Left lung (tissue), 14 donors: ENCODE measurements at places on chromosomes 13 and 19. TPM values are rescaled to one million over a fixed set of nuclear protein-coding genes. Genes with fewer than 3 reads are reported as not detected.

Gene KLF12
- polyA plus RNA-seq = 25.7 TPM

Gene TSHZ3
- polyA plus RNA-seq = 41.4 TPM

Gene ANKRD24
- 0.86 TPM for polyA plus RNA-seq

Gene LTBP4
- polyA plus RNA-seq = 338 TPM

Gene POGLUT2
- polyA plus RNA-seq = 31.4 TPM

Gene IGSF23
- polyA plus RNA-seq = not detected

Gene DACT3
- 42.1 TPM for polyA plus RNA-seq

- no peak for DNase-seq
These were observed 28.8 kb upstream of the INTS6 start for GRCh38 chr13:51481656-51482055.

DNA sequence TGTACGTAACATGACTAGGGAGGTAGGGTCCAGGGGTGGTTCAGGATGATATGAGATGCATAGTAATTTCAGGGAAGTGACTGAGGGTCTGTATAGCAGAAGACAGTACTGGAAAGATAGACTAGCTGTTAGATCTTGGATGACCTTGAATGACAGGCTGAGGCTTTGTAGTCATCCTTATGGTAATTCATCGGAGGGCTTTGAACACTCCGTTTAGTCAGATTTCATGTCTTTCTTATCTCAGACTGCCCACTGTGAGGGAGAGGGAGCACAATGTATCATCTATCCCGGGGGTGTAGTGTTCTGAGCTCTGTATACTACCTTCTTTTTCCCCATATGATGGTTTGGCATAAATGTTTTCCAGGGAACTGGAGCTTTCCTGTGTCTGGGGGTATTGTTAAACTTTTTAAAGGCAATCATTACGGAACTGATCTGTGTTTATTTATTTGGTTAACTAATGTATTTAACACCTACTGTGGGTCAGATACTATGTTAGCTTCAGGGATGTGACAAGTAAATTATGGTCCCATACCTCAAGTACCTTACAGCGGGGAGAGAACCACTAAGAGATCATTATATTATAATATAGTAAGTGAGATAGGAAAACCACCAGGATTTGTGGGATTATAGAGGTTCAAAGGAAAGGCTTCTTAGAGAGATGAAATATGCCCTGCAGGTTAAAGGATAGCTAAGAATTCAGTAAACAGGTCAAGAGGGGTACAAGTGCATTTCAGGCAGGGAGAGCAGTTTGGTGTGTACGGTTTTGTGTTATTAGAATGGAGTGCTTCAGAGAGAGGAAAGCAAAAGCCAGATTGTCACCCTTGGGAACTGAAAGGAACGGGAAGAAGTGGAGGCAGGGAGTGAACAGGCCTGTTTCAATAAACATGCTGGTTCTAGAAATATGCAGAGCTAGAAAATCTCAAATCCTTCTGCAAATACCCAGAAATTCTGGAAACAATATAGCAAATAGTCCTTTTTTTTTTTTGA lies 164.8 kb upstream of the KL start:
- DNase-seq = no peak

DNA sequence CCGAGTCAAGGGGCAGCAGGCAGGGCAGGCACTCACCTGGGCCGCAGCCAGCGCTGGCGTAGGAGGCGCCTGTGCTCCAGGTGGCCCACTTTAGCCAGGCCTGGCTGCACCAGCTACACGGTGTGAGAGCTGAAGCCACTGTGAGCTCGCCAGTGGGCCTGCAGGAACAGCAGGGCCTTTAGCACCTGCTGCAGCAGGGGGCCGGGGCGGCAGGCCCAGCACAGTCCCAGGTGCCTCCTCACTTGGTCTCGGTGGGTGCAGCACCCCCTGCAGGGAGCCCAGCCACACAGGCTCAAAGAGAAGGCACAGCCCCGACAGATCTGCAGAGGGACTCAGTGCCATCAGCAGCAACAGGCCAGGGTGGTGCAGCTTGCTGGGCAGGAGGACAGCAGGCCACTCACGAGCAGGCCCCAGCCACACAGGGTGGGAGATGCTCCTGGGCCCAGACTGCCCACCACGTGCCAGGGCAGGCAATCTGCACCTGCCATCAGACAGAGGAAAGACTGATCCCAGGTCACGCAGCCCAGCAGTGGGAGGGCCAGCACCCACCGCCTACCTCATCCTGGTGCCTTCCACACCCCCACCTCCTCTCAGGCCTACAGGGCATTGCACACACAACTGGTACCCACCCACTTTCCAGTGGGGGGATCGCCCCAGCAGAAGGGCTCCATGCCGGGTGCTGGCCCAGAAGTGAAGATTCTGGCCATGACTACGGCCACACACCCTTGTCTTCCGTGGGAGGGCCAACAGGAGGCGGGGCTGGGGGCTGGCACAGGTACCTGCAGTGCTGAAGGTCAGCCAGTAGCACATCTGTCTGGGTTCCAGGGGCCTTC lies 15.8 kb downstream of the ARHGAP33 start:
- DNase-seq = no peak

- DNase-seq = no peak
These were observed 16.3 kb upstream of the DCT start for GRCh38 chr13:94495806-94496205.

DNA sequence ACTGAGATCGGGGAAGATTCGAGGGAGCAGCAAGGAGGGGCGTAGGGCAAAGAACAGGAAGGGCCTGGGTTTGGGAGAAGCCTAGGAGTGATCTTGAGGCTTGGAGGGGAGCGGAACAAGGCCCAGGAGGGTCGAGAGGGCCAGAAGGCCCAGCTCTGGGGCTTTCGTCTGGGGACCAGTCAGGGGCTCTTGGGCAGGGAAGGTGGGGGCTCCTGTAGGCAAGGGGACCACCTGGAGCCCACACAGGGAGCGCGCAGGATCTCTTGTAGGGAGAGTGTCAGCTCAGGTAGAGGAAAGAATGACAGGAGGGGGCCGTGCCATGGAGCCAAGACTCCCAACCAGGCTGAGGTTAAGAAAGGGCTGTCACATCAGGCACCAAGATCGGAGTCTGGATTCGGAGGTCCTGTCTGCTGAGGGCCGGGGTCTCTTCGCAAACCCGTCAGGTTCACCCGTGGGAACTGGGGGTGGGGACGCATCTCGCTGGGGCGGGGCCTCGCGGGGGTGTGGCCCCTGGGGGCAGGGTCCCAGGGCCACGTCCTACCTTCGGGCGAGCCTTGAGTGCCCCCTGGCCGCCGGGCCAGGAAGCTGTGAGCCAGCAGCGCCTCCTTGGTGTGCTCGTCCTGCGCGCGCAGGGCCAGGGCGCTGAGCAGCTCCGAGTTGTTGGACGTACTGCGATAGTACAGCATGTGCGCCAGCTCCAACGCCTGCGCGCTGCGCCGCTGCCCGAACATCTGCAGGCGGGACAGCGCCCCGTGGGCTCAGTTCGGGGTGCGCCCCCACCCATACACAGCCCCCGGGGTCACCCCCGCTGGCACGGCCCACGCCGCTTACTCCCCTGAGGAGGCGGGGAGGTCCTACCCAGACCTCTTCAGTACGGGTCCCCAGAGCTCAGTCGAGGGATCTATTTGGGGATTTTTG lies 8.4 kb downstream of the EMP3 start:
- DNase-seq = peak; percentile 95

- DNase-seq = no peak
These were observed 292.5 kb downstream of the UQCRFS1 start for GRCh38 chr19:28920269-28921066.

GRCh38 chr13:110808138-110808537 lies 94.6 kb downstream of the ING1 start:
- DNase-seq = no peak

DNA sequence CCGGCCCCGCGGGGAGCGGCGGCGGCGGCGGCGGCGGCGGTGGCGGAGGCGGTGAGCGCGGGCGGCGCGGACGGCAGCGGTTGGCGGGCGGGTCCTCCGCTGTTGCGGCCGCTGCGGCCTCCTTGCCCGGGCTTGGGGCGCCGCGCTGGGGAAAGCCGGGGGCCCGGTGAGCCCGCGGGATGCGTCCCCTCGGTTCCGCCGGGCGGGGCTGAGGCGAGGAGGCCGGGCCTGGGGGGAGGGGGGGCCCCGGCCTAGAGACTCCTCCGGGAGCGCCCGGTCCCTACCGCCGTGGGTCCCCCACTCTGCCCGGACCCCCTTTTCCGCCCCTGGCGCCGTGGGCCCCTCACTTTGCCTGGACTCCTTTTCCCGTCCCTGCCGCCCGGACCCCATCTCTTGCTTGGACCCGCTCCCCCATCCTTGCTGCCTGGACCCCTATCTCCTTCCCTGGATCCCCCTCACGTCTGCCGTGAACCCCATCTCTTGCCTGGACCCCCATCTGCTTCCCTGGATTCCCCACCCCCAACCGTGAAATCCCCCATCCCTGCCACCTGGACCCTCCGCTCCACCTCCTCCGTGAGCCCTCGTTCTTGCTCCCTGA lies 28.6 kb upstream of the NDUFS7 start:
- DNase-seq = peak; percentile 45

DNA sequence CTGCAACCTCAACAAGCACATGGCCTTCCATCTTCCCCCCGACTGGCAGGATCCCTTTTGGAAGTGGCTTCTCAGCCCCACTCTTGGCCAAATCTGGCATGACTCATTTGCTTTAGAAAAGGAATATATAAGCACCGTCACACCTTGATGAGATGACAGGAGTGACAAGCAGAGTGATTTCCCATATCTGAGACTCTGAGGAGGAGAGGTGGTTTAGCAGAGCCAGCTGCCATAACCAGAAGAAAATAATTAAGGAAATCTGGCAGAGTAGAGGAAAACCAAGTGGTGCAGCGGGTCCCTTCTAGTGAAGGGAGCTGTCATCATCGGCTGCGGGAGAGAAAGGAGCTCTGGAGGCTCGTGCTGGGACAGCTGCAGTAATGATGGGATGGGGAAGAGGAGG lies 27.5 kb upstream of the KCTD15 start:
- DNase-seq = no peak

DNA sequence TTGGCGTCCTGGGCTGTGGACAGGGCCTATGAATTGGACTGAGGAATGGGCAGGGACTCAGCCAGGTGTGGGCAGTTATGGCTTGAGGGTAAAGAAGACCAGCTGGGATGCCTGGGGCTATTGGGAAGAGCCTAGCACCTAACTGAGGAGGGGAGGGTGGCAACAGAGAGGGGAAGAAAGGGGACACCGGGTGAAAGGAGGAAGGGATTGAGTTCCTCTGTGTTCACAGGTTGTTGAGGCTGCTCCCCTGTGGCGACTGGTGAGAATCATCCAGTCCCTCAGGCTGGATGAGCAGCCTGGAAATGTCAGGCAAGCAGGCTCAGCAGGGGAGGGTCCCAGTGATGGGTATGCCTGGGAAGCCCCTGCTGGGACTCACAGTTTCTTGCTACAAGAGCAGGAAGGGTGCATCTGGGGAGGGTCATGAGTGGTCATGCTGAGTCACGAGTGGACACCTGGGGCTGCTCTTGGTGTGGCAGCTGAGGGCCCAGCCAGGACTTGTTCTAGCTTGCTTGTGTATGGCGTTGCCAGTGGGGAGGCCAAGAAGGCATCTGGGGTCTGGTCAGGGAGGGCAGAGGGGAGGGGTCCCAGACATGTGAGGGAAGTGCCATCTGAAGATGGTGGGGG lies 1.4 kb downstream of the ZNF324 start:
- no peak for DNase-seq

DNA sequence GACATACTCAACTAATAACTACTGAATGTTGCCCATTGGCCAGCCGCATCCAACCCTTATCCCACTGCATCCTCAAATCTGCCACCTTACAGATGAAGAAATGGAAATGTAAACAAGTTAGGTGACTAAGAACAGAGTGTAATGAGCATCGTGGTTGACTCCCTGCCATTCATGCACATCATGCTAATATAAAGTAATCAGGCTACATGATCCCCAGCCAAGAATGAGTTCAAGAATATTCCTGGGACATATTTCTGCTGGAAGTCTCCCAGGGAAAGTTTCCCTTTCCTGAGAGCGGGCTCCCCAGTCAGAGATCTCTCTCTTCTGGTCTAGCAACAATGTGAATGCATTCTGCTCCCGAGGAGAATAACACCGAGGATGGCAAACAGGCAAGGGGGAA lies 55.9 kb upstream of the SERP2 start:
- DNase-seq = no peak

- no peak for DNase-seq
These were observed 916.6 kb downstream of the DIAPH3 start for GRCh38 chr13:59247171-59247570.

DNA sequence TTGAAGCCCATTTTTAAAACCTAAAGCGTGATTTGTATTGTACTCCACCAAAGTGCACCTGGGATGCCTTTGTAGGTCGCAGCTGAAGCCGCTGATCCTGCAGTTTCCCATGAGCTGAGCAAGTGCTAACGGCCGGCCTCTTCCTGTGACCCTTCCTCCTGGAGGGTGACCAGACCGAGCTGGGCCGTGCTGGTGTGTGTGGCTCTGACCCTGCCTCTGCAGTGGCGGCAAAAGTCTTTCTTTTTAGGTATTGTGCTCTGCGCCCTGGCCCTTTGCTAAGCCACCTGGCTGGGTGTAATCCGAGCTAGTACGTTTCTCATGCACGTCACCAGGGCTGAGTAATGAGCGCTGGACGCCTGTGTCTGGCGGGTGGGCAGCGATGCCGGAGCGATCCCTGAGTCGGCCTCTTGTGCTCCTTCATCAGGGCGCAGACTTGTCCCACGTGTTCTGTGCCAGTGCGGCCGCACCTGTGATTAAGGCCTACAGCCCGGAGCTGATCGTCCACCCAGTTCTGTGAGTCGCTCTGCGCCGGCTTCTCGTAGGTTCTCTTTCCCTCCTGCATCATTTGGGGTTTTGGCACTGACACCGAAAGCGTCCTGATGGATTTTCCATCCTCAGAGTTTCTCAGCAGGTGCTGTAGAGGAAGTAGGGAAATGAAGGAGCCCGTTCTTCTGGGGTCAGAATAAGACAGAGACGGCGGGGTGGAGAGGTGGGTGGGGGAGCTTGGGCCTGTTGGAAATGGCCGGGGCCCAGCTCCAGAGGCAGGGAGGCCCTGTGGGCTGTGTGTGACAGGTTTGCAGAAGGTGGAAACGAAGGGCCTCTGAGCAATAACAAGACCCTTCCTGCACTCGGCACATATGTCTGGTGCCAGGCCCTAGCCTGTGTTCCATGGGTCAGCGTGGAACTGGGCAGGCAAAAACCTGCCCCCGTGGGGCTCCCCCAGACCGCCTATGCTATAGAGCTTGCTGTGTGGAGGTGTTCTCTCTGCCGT lies 9.7 kb downstream of the NAXD start:
- DNase-seq = peak; percentile 53

GRCh38 chr19:46256855-46257254 lies 27.3 kb downstream of the IGFL1 start:
- DNase-seq = no peak

GRCh38 chr19:53102756-53103233 lies 427 bp downstream of the ZNF160 start:
- peak; percentile 40 for DNase-seq

- no peak for DNase-seq
These were observed 276.3 kb upstream of the PRR20A start for GRCh38 chr13:56864451-56864850.

GRCh38 chr13:113150550-113151365 lies 7.7 kb upstream of the PROZ start:
- DNase-seq = no peak
